ENCODE measurements at places on chromosomes 13 and 19.

DNA sequence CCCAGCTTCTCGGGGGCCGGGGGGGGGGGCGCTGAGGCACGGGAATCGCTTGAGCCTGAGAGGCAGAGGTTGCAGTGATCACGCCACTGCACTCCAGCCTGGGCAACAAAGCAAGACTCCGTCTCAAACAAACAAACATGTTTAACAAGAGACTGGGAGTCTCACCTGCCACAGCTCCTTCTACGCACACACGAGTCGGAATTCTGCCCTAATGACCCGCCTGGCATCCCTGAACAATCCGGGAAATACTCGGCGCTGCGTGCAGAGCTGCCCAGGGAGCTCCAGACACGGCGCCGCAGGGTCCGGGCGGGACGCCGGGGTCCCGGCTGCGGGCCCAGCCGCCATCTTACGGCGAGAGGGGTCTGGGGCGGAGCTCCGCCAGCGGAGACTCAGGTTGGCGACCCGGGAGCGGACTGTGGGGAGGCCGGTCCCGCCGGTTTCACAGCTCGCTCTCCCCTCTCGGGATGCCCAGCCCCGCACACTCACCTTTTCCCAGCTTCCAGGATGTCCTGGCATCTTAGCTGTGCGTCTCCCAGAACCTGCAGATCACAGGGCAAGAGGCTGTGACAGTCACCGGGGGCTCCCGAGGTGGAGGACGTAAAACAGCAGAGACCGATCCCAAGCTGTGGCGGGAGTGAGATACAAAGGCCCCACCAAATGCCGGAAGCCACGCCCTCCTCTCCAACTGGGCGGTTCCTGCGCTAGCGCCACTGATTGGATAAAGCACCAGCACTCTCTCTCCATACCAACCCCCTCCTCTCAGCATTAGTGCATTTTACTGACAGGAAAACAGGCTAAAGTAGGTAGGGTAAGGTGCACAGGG, 23.6 kb upstream of the ZNF724 start:
- peak; percentile 98 for DNase-seq

GRCh38 chr13:73765651-73766384, 368.4 kb downstream of the KLF12 start:
- peak; percentile 87 for DNase-seq

DNA sequence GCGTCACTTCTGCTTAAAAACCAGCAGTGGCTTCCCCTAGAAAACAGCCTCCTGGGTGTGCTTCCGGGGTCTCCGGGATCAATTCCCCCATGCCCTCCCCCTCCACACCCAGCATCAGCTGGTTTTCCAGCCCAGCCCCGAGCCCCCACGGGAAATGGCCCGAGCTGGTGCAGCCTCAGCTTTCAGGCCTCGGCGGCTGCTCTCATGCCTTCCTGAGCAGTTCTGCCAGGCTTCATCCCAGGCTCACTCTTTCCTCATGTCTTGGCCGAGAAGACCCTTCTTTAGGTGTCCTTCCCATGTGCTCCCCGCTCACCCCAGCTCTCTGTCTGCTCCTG, 103.1 kb upstream of the RNF113B start:
- no peak for DNase-seq

DNA sequence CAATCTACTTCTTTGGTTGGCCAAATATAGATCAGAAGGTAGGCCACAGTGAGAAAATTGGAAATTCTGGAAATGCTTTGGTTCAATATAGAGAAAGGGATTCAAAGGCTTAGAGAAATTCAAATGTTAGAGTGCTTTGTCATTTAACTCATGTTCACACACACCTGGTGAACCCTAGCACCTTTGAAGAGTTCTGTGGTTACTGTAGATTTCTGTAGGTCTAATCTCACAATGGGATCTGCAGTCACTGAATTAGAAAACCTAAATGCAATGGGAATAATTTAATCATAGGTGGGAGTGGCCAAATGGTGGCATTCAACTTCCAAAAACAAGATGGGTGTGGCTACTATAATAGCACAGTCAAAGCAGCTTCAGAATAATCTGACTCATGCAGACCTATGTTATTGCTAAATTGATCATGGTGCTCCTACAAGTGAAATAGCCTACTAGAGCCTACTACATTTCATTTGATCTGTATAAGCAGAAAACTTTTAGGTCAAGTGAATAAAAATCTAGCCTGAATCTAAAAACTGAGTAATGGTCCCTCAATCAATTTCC, 1152.9 kb downstream of the PCDH9 start:
- DNase-seq: no peak

DNA sequence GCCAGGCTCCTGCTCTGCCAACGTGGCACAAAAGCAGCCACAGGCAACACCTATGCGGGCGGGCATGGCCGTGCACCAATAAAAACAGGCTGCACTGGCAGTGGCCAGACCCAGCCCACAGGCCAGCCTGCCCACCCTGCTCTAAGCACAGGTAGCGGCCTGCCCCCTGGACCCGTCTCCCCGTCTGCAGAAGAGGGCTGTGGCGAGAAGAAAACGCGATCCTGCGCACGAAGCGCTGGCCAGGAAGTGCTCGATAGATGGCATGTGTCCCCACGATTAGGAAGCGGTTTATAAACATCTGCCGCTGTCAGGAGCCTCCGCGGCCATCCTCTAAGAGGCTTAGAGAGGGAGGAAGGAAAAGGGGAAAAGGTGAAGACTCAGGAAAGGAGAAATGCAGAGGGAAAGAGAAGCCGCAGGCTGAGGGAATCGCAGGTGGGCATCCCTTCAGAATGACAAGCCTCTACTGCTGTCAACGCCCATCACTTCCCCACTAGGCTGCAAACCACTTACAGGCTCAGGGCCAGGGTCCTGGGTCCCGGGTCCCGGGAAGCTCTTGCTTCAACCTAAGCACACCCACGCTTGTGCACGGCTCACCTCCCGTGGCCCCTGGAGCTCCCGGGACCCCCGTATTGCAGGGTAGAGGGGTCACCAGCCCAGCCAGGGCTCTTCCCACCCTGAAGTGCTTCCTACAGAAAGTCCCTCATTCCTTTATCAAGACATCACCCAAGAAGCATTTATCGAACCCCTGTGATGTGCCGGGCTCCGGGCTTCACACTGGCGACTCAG, 10.5 kb downstream of the MLLT1 start:
- DNase-seq: no peak

DNA sequence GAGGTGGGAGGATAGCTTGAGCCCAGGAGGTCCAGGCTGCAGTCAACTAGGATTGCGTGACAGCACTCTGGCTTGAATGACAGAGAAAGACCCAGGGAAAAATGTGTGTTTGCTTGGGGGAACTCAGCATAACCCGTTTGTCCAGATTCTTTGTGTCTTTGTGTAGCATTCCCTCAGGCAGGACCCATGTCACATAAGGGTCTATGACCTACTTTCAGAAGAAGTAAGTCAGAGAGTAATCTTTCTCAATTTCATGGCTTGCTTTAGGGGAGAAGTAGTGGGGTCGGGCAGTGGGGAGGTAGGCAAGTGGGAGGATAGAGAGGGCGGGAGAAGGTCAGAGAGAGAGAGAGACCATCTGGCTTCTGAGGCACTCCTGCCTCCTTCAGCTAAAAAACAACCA, 11.9 kb upstream of the PSPC1 start:
- peak; percentile 91 for DNase-seq

GRCh38 chr13:94311893-94312292, 167.6 kb downstream of the DCT start:
- DNase-seq: no peak

DNA sequence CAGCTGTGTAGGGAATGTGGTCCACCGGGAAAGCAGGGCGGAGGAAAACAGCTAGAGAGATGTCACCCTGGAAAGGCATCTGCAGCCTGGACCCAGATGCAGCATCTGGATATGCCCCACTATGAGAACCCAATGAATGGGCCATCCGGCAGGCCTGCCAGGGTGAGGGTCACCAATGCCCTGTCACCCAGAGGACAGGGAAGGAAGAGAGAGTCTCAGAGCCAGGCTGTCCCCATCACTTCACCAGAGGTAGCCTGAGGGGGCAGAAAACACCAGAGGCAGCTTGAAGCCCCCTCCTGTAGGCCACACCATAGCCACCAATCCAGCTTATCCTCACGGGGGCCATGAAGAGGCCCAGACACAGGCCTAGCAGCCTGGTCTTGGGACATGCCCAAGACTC, 118.8 kb downstream of the TUBA3C start:
- DNase-seq: no peak

GRCh38 chr13:78102121-78102677, 183.6 kb upstream of the EDNRB start:
- no peak for DNase-seq

DNA sequence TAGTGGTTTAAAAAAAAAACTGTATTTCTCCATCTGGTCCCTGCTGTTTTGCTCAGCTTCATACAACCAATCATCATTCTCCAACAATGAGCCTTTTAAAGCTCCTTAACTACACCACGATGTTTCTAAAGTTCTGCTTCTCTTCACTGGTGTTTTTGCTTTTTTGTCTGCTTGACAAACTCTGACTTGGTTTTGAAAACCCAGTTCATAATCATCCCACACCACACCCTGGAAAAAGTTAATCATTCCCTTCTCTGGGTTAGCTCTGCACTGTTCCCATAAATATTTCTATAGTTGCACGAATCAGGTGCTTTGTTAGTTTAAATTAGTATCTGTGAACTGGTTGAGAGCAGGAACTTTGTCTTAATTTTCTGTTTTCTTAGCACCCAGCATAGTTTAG, 217.1 kb downstream of the ENOX1 start:
- no peak for DNase-seq
